ENCODE measurements at places on chromosomes 11 and 22.

DNA sequence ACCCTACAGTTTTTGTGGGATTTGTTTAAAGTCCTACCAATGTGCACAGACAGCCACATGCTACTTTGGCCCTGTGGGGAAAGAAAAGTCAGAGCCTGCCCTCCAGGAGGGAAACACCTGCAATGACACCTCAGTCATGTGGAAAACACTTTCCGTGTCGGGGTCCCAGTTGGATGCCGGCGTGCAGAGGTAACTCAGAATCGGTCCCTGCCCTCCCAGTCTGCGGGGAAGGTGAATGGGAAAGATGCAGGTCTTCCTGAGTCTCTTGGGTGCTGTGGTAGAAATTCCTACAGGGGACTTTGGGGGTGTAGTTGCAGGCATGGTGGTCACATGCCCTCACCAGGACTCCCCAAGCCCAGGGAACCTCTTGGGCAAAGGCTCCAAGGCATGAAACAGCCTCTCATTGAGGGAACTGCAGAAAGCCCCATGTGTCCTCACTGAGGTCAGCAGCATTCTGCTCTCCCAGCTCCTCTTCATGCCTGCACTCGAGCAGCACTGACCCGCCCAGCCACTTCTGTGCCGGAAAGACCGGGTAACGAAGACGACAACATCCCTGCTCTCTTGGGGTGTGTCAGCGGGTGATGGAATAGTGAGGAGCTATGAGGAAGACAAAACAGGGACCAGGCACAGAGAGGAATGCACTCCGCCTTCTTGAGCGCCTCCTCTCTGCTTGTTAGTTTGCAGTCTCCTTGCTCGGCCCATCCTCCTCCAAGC lies 4.7 kb downstream of the RIBC2 start:
- no peak for DNase-seq

- DNase-seq, result no peak
These were observed 6.7 kb downstream of the OR5AN1 start for GRCh38 chr11:59365232-59366018.

GRCh38 chr11:61153593-61154095 lies 7.6 kb downstream of the VPS37C start:
- no peak for DNase-seq

DNA sequence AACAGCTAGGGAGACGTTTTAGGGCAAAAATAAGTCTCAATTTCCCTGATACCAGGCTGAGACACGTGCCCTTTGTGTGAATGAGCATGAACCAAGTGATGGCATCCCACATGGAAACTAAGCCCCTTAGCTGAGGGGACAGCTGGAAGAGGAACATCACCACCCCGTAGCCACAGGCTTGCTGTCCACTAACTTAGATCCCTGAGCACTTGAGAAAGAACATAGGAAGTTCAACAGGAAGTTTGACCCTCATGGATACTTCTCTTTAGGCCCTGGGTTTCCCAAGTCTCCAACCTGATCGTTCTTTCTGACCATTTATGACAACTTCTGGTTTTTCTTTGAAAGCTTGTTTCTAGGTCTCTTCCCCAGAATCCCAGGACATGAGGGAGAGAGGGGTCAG lies 11.6 kb upstream of the CKAP5 start:
- no peak for DNase-seq

- no peak for DNase-seq
These were observed 188.4 kb upstream of the NAV2 start for GRCh38 chr11:19524171-19524671.

DNA sequence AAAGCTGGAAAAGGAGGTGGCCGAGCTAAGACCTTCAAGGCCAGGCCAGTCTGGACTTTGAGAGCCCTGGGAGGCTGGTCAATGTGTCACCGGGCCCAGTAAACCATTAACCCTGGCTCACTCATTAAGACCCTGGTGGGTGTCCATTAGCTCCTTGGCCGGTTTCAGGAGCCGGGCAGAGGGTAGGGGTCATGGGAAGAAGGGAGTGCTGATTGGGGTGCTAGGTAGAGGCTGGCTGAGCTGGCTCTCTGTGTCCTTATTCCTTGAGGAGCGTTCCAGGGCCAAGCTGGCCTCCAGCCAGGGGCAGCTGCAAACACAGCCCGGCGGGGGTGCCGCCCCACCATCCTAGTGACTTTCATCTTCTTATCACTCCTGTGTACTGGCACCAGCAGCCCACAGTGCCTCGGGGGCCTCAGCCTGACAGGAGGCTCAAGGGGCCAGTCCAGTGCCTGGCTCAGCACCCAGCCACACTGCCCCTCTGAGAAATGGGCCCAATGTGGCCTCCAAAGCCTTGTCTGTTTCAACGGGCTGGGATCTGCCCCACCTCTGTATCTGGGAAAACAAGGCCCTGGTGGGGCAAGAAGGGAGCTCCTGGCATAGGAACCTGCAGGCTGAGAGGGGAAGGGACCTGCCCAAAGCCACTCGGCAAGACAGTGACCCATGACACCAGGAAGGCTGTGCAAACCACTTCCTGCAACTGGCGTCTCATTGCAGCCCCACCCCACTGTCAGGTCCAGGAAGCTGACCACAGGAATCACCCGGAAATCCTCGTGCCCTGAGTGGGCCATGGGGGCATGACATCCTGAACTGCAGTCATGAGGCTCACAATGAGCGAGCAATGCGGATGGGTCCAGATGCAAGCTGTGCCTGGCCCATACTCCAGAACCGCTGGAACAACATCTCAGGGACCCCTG lies 15.1 kb upstream of the RGL4 start:
- DNase-seq, result no peak

DNA sequence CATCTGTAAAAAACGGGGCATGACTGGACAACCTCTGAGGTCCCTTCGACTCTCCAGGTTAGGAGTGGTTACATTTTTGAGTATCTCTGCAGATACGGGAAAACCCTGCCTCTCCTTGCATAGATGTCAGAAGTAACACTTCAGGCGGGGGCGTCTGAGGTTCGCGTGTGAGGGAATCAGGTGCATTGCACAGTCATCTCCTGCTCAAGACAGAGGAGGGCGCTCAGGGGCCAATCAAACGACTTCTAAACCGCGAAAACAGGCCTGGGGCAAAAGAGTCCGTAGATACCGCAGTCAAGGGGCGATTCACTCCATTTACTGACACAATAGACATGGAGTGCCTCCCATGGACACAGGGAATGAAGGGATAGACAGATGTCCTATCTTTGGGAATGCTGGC lies 31.7 kb downstream of the KIRREL3 start:
- DNase-seq, result no peak

DNA sequence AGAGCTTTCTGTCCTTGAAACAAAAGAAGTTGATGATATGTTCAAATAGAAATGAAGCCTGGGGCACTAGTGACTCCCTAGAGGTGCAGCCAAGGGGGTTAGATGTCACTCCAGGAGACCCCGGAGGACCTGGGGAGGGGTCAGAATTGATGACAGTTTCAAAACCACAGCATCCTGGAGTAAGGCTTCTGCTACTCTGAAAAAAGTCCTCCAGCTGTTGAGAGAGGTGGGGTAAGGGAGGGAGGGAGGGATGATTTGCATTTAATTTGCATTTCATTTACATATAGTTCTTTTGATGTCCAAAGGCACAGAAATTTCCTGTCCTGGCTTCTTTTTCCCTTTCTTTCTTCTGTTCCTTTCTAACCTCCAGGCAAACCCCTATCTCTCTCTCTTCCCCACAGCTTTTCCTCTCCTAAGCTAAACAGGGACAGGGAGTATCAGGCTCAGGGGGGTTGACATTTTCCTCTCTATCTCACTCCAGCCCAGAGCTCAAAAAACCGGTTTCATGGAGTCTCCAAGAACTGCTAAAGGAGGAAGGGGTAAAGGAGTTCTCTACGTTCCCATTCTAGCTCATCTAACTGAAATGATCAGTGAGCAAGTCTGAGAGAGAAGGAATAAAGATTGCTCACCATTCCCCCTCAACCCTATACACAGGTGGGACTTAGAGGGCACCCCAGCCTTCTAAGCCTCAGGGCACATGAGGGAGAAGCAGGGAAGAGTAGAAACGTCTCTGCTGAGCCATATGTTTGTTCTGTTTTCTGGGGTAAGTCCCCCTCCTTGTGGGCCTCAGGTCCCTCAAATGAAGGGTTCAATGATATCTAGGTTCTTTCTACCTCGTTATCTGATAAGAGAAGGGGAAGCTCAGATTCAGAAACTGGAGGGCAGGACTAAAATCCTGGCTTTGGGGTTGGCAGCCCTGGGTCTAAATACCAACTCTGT lies 3.5 kb upstream of the POU2F3 start:
- no peak for DNase-seq

- DNase-seq, result no peak
These were observed 78.3 kb downstream of the RNF169 start for GRCh38 chr11:74826901-74827300.

GRCh38 chr11:61139387-61139786 lies 21.8 kb downstream of the VPS37C start:
- no peak for DNase-seq

DNA sequence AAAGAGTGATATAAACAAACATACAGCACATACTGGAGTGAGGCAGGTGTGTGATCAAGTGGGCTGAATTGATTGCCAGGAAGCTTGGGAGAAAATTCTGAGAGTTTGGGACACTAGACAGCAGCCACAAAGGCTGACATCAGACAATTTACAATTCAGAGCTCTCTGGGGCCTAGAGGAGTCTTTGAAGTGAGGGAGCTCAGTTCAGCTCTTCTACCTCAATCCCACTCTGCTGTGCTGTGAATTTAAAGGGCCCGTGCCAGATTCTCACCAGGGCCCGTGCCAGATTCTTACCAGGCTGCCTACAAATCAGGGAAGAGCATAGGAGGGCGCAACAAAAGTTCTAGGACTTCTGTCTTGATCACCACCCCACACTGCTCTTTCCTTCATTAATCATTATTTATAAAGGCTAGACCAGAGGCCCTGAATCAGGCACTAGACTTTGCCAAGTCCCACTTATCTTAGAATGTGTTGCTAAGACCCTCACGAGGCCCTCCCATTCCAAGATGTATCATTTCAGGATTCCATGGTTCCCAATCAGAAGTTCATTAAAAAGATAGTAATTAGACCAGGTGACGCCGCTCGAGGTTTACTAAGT lies 112.4 kb downstream of the KIRREL3 start:
- no peak for DNase-seq

- DNase-seq, result no peak
These were observed 55.7 kb downstream of the BCR start for GRCh38 chr22:23236026-23236425.

DNA sequence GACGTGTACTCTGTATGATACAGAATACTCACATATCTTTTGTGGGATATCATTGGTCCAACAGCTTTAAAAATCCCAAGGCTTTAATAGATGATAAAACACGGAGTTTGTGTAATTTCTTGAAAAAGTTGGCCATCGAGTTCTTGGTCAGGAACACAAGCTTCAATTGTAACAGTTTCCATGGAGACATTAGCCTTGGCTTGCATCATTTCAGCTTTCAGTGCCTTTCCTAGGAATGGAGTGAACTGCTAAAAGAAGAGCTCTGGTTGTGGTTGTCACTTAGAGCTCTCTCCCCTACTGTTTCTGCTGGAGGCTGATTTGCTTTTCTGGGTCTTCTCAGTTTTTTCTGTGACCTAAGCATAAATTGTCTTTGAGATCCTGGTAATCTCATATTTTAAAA lies 14.2 kb downstream of the BMAL1 start:
- DNase-seq, result no peak

DNA sequence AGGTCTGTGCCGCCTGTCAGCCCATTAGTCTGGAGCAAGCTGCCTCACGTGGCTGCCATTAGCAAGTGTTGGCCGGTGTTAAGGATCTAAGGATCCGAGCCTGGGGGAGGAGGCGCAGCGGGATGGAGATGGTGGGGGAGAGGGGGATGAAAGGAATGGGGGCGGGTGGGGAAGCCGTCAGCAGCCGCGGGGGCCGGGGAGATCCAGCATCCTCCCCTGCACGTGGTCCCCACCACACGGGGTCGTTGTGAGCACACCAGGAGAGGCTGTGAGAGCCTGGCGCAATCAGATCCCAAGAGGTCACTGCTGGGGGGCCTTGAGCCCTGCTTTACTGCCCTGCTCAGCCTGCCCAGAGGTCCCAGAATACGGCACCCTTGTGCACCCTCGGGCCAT lies 7.3 kb downstream of the CABP7 start:
- no peak for DNase-seq

- no peak for DNase-seq
These were observed 15.6 kb downstream of the MOB2 start for GRCh38 chr11:1470681-1471611.
